ENCODE measurements at places on chromosomes 2 and 18. TPM values are rescaled to one million over a fixed set of nuclear protein-coding genes. Genes with fewer than 3 reads are reported as not detected.

- no peak within 1 kb of the TSS for H3K27ac ChIP-seq
- peaks cover 5% of the 10 kb centered on the region for H3K4me1 ChIP-seq
- DNase-seq: no peak
- no peaks in the 10 kb centered on the region for H3K36me3 ChIP-seq
Observed at GRCh38 chr2:218166791-218167190, at the start of gene CXCR1. Gene CXCR1, minus strand, starts transcription at chr2:218166962. Its CDS starts 1,751 bp downstream, at chr2:218165211.

DNA sequence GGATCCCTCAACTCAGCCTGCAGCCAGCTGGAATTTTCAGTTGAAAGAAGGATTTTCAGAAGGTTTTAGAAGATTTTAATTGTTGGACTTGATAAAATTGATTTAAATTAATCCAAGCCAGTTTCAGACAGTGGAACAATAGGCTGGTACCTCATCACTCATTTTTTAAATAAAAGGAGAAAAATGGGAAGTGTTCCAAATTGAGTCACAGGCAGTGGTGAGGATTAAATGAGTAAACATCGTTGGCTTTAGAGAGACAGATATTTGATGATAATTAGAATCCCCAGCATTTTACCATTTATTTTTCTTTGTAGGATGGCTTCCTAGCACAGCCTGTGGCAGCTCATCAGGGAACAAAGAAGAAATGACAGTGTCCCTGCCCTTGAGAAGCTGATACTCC, 7.4 kb downstream of the CXCR4 start:
- H3K4me1 ChIP-seq: no peaks in the 10 kb centered on the region
- no peak for DNase-seq
- H3K27me3 ChIP-seq: peaks cover 24% of the 10 kb centered on the region
- H3K4me3 ChIP-seq: no peak overlapping the region
- H3K36me3 ChIP-seq: no peaks in the 10 kb centered on the region
- H3K27ac ChIP-seq: no peak overlapping the region

DNA sequence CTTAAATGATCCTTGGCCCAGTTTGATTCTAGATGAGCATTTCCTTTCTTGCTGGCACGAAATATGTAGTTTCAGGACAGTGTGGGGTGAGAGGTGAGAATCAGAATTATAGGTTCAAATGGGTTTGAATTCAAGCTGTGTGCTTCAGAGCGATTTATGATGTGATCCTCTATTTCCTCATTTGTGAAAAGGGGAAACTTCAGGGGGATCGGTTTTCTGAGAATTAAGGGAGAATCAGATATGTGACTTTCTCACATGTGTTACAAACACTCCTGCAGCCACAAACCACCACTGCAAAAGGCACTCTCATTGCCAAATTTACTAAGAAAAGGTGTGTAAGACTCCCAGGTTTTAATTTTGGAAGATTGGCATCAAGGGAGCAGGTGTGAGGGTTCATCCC, 24.4 kb downstream of the HK2 start:
- no peak for DNase-seq

Gene RAMP1
- total RNA-seq: 48.9 TPM
